ENCODE measurements at places on chromosomes 16 and 17.

DNA sequence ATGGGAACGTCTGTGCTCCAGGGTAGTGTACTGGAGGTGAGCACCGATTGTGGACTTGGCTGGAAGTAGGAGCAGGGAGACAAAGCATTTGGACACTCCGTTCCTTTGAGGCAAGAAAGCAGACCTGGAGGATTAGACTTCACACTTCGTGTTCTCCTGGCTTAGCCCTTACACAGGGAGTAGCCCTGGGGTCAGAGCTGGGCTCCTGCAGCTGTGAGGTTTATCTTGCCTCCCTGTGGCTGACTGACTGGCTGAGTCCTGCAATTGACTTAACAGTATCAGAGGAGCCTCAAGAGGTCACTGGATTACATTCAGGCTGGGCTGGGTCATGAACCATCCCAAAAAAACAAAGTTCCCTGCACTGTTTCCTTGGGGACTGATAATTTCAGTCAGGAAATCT lies 37.1 kb downstream of the MPRIP start:
- no peak for DNase-seq

DNA sequence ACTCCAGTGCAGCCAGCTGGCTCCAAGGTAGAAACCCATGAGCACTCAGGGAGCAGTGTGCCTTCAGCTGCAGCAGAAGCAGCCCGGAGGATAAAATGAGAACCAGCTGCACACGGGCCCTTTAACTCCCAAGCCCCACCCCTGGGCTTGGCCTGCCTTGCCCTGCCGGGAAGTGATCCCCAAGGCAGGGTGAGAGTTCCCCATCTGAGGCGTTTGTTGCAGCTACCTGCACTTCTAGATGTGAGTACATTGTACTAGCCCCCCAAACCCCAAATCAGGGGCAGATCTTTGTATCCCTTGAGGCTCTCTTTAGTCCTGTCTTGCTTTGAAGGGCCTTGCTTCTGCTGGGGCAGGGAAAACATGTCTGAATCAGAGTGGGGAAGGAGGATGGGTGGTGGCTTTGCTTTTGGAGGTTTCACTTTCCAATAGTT lies at the start of gene MVP:
Gene MVP, plus strand, starts transcription at position 192 of the 431 bp plus-strand sequence. CDS start 10,088 bp downstream, outside the sequence.
- peak; percentile 30 for DNase-seq

- DNase-seq: no peak
Measured at GRCh38 chr16:27862953-27863352, 200.6 kb downstream of the GSG1L start.

DNA sequence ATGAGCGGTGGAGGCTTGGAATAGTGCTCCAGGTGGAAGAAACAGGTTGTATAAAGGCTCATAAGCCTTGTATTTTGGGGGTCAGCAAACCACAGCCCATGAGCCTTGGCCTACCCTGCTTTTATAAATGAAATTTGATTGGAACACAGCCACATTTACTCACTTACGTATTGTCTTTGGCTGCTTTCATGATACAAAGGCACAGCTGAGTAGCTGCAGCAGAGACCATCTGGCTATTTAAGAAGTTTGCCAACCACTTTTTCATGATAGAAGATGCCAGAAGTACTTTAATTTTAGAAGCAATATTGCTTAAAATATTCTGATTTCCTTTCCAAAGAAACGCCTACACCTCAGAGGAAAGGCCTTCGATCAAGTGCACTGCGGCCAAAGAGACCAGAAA lies 73.8 kb downstream of the C17orf58 start:
- no peak for DNase-seq

GRCh38 chr17:62790564-62790986 lies 17.5 kb downstream of the MARCHF10 start:
- DNase-seq: no peak

DNA sequence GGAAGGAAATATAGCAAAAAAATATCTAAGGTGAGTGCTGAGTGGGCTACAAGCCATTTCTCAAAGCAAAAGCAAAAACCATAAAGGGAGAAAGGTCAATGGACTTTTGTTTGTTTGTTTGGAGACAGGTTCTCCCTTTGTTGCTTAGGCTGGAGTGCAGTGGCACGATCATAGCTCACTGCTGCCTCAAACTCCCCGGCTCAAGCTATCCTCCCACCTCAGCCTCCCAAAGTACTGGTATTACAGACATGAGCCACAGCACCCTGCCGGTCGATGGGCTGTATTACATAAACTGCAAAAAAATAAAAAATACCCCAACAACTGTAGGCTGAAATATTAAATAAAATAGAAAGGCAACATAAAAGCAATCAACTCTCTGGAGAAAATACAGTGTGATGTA lies 3.5 kb upstream of the RBBP6 start:
- no peak for DNase-seq

GRCh38 chr16:85525420-85526184 lies 87.5 kb upstream of the GSE1 start:
- DNase-seq: no peak

- peak; percentile 38 for DNase-seq
Measured at GRCh38 chr17:82350182-82351030, 8.6 kb upstream of the TEX19 start.

DNA sequence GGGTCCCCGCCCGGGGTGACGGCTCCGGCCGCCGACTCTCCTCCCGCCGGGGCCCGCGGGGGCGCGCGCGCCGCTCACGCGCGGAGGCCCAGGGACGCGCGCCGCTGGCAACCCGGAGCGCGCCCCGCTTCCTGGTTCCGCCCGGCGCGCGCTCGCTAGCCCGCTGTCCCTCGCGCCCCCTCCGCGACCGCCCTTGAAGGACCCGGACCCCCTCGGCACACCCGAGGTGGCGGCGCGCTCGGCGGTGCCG lies at the start of gene STAT5B:
Gene STAT5B, minus strand, starts transcription at position 33 of the 250 bp plus-strand sequence. CDS start 44,264 bp downstream, outside the sequence.
- peak; percentile 58 for DNase-seq

GRCh38 chr17:73335591-73336407 lies 24.0 kb upstream of the CDC42EP4 start:
- no peak for DNase-seq

GRCh38 chr17:57517632-57518456 lies 227.3 kb downstream of the CCDC182 start:
- DNase-seq: no peak

DNA sequence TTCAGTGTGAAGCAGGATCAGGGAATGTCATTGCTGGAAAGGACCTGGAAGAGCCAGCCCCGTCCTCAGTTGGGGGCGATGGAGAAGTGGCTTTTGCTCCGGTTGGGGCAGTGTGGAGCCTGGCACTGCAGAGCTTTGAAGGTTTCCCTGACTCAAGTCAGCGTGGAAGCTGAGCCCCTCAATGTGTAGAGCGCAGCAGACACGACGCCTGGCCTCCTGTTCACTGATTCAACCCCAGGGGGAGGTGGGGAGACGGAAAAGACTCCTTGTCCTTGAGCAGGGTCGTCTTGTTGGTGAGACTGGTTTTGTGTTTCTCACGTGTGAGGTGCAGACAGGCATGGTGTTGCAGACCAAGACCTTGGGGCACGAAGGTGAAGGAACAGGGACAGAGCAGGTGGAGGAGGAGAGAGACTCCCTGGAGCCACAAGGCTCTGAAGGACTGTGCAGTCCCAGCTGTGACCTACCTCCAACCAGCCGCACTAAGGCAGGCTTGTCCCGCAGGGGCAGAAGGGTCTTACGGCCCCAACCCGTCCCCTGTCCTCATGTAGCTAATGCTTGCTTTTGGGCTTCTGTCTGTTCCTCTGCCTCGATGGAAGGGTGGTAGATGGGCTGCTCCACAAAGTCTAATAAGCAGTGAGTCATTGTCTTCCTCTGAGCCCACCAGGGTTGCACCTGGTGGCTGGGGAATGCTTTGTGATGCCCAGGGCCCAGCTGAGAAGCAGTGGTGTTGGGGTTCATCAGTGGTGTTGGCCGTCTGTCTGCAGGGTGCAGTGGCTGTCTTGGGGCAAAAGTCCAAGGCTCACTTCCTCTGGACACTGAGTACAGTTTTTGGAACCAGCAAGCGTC lies 47.8 kb downstream of the MPRIP start:
- no peak for DNase-seq

DNA sequence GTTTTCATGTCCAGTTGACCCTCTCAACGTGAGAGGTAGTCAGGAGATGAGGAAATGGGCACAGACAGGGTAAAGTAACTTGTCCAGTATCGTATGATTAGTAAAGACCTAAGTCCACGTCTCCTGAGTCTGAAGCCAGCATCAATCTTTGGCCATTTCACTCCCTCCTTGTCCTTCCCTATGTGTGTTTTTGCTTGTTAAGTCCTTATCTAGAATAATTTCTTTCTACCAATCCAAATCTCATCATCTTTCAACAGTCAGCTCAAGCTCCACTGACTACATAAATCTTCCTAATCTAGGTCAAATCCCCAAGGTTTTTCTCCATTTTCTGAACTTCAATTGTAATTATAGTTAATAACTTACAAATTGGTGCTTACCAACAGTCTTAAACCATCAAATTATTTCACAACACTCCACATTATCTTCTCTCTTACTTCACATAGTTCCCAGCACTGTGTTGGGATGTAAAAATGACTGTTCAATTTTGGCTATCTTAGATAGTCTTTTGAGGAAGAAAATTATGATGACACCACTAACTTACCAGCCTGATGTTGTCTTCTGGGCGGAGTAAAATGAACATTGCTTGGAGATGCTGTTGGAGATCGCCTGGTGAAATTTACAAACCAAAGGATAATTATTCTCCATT lies 72.3 kb upstream of the CORO6 start:
- DNase-seq: no peak

DNA sequence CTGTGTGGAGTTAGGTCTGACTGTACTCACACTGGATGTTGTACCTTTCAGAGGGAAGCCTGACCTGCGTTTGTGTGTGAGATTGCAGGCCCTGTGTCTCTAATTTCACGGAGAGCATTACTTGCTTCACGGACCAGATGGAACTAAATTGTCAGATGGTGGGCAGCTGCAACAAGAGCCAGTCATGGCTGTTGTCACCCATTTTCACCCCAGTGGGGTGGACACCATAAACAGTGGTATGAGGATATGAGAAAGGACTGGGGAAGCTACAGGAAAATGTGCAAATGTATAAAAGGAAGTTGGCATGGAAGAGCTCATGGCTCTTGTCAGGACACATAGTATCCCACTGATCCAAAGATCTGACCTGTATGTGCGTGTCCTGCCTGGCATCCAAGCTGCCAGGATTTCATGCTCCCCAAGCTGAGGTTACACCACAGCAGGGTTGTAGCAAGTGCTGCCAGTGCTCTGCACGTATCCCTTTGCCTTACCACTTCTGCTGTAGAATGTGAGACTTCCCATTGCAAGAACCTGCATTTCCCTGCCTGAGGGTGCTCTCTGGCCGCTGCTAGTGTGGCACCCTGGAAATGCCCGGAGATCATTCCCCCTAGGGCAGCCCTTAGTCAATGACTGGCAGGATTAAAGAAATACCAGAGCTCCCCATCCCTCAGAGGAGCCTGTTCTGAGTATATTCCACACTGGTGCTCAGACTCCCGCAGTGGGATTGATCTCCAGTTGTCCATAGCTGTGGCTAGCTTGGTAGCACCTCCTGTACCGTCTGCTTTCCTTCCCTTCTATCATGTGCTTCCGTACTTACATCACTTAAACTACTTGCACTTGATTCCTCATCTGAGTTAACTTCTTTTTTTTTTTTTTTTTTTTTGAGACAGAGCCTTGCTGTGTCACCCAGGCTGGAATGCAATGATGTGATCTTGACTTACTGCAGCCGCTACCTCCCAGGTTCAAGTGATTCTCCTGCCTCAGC lies 70.4 kb upstream of the TANC2 start:
- DNase-seq: no peak

GRCh38 chr17:49962599-49963308 lies 6.2 kb upstream of the DLX4 start:
- DNase-seq: no peak

GRCh38 chr16:85602402-85603202 lies 10.5 kb upstream of the GSE1 start:
- DNase-seq: no peak

DNA sequence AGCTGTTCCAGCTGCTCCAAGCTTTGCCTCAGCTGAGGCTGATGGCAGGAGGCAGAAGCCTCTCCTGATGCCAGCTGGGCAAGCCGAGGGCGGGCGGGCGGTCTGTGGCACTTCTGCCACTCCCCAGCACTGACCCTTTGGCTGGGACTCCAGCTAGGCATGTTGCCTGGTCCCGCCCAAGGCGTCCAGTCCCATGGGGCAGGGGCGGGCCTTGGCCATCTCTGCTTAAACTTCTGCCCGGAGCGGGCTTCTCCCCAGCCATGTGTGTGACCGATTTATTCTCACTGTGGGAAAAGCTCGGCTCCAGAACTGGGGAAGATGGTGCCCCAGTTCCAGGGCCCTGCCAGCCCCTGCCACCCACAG lies 349.1 kb downstream of the SEC14L1 start:
- DNase-seq: no peak

DNA sequence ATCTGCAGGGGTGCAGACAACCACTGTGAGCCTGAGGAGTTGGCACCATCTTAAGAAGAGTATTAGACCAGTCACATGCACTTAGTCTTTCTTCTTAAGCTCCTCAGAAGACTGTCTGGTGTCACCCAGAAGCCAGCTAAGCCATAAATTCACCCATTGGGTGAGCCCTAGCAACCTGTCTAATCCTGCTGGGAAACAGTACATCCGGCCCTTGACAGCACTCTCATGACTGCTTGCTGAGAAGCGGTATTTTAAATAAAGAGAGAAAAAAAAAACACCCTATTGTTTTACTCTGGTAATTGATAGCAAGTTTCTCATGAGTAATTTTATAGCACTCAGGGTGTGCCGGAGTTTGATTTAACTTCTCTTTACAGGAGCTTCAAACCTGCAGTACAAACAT lies 134.7 kb downstream of the SOX9 start:
- no peak for DNase-seq
